DMS79 (cell line): ENCODE measurements at places on chromosomes 1 and 21.

GRCh38 chr1:114033961-114034360 lies 54.7 kb downstream of the OLFML3 start:
- no peak for DNase-seq

GRCh38 chr1:182391028-182391361 lies 595 bp downstream of the GLUL start:
- no peak for DNase-seq

- no peak for DNase-seq
These were observed 51.8 kb downstream of the FBXO2 start for GRCh38 chr1:11602424-11602823.

DNA sequence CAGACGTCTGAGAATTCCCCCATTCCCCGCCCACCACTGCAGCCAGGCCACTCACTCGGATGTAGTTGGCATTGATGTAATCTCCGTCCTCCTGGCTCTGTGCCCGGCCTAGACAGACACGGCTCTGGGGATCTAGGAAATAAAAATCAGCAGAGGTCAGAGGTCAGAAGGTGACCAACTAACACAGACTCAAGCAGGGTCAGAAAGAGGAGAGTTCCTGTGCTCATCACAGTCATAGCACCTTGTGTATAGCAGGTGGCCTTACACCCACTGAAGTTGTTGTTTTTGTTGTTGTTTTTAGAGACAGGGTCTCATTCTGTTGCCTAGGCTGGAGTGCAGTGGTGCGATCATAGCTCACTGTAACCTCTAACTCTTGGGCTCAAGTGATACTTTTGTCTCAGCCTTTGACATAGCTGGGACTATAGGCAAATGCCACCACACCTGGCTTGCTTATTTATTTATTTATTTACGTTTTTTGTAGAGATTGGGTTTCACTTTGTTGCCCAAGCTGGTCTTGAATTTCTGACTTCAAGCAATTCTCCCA lies 4.9 kb downstream of the PTPN7 start:
- DNase-seq: no peak

DNA sequence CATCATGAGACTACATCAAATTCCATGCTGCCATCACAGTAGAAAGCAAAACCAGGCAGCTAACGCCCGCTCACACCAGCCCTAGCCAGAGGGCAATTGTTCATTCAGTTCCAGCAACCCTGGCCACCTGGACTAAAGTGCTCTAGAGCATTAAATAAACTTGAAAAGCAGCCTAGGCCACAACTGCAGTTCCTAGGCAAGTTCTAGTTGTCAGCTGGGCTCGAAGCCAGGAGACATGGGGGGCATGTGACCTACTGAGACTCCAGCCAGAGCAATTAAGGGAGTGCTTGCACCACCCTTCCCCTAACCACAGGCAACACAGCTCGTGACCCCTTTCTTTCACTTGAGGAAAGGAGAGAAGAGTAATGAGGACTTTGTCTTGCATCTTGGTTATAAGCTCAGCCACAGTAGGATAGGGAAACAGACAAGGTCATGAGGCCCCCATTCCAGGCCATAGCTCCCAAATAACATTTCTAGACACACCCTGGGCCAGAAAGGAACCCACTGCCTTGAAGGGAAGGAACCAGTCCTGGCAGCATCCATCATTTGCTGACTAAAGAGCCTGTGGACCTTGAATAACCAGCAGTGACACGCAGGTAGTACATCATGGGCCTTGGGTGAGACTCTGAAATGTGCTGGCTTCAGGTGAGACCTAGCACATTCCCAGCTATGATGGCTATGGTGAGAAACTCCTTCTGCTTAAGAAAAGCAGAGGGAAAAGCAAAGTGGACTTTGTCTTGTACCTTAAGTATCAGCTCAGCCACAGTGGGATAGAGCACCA lies 77.0 kb downstream of the ZZZ3 start:
- peak; percentile 10 for DNase-seq

DNA sequence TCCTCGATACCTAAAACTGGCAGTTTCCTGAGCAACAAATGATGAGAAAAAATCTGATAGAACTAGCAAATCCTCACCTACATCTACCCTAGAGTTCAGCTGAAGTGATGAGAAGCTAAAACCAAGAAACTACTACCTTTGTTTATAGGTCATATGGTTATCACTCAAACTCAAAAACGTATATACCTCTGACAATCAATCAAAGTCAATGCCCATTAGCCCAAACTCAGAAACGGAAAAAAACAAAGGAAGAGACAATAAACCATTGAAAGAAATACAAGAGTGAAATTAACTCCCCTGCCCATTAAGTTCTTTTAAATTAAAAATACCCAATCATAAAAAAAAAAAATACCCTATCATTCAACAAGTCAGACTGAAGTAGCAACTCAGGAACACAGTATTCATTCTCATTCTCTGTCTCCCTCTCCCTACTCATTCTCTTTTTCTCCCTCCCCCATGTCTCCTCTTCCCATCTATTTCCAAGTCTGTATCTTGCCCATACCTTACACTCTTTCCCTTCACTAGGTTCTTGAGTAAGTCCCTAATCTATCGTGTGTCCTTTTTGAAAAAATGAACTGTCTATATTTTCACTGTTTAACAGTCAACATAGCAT lies 6.8 kb downstream of the CDC42BPA start:
- DNase-seq: no peak

DNA sequence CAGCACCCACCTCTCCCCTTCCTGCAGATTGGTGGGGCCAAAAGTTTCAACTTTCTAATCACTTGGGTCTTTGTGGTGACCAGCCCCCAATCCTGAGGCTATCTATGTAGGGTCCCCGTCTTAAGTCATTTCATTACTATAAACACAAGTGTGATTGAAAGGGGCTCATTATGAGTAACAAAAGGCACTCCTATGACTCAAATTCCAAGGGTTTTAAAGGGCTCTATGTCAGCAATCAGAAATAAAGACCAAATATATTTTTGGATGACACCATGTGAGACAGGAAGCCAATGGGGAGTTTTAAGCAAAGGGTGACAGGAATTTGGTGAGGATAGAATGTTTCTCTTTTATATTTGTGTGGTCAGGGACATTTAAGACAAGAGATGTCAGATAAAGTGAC lies 6.2 kb downstream of the ERO1B start:
- no peak for DNase-seq

GRCh38 chr1:211382182-211382713 lies 55.6 kb downstream of the TRAF5 start:
- no peak for DNase-seq

- DNase-seq: no peak
These were observed 144.7 kb downstream of the APP start for GRCh38 chr21:26025536-26026512.

GRCh38 chr1:211091867-211092266 lies 42.1 kb downstream of the KCNH1 start:
- DNase-seq: no peak

DNA sequence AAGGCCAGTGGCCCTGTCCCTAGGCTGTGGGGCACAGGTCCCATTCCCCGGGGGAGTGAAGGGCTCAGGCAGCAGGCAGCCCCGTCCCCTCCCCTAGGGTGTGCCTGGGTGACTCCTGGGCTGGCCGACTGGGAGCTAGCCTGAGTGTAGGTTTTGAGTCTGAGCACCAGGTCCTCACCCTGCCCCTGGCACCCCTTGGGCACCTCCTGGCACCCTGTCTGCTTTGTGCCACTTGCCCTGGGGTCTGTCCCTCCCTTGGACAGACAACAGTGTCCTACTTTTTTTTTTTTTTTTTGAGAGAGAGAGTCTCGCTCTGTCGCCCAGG lies 24.2 kb downstream of the RRP1 start:
- no peak for DNase-seq

GRCh38 chr1:248926401-248927182 lies 20.6 kb downstream of the PGBD2 start:
- no peak for DNase-seq

- DNase-seq: peak; percentile 13
These were observed 27.6 kb downstream of the C1orf216 start for GRCh38 chr1:35691080-35691479.

- no peak for DNase-seq
These were observed 63.0 kb downstream of the RABGAP1L start for GRCh38 chr1:174222166-174222949.

DNA sequence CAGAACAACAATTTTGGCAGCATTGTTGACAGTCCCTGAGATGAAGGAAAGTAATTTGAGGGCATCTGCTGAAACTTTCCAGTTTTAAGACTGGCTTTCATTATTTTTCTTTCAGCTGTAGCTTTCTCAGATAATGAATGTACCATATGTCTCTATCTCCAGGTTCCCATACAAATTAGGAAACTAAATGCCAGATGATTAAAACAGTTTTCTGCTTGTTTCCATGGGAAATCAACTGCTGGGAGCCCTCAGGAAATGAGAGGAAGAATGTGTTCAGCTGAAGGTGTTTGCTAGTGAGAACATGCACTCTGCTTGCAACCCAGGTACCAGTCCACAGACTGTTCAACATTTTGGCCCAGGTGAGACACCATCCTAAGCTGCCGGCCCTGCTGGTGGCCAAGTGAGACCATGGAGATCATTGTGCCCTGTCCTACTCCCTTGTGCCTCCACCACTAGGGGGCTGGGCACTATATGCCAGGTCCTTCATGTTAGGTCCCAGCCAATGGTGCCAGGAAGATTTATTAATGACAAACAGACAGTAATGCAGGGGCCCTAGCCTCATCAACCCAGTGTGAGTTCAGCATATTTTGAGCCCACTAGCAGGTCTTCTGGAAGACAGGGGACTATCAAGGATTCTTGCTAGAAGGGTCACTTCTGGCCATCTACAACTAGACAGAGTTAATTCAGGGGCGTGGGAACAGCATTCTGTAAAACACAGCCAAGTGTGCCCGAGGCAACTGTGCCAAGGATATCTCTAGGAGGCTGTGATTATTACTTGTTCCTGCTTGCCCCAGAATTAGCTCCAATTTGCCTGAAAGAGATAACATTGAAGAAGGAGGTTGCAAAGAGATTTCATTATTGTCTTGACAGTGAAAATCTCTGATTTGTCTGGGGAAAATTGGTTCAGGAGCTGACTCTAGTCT lies 17.0 kb upstream of the LRRC8C start:
- no peak for DNase-seq

DNA sequence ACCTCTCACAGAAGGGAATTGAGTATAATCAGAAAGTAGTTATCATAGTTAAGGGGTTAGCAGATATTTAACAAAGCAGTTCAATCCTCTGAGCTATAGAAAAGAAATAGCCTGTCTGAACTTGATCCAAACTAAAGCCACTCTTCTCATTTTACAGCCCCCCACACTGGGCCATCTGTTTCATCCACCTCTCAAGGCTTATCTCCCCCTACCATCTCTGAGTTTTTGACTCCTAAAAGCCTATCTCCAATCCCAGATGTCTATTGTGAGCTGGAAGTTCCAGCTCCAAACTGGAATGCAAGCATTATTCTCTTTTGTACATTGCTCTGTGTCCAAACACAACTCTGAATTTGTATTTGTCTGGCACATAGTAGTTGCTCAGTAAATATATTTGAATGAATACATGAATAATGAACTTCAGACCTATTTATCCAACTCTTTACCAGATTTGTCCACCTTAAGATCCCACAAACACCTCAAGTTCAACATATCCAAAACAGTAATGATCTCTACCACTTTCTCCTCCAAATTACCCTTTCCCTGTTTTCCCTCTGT lies 98.1 kb downstream of the PLPP3 start:
- no peak for DNase-seq

GRCh38 chr1:183194527-183195141 lies 8.6 kb downstream of the LAMC2 start:
- no peak for DNase-seq

- no peak for DNase-seq
These were observed 33.5 kb downstream of the USP24 start for GRCh38 chr1:55181666-55182065.

DNA sequence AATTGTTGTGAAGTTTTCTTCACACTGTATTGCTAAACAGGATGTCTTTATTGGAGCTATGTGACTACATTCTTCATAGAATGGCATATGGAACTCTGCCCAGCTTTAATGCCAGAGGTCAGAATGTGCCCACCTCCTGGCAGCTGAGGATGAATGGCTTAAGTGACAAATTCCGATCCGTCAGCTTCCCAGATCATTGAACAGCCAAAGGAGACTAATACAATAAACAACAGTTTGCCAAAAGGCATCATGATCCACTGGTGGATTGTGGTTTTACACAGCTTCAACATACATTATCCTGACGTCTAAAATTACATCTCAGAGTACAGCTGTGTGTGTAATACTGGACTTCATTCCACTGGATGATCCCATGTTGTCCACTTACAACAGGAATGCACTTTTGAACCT lies 68.7 kb upstream of the C1orf105 start:
- no peak for DNase-seq

DNA sequence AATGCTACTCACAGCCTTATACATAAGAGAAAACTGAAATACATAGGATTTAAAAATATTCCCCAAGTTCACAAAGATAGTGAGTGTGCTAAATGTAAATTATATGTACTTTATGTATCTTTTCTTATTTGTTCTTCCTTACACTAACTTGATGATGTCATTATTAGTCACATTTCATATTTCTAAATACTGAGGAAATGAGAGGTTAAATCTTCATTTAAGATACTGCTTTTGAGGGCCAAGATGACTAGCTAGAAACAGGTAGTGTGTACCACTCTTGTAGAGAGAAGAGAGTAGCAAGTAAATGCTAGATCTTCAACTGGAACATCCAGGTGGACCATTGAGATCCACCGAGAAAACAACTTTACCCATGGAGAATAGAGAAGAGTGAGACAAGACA lies 29.8 kb downstream of the PYHIN1 start:
- no peak for DNase-seq

DNA sequence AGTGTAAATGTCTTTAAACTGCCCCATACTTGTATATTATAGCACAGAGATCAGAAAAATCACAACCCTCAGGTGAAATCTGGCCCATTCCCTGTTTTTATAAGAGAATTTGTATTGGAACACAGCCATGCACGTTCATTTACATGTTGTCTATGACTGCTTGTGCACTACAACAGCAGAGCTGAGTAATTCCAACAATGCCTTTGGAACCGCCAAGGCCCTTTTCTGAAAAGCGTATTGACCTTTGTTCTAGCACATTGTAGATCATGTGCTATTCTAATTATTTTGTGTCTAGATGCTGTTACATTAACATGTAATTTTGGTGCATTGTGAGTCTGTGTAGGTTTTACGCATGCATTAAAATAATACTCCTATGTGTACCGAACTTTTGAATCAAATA lies 339.6 kb downstream of the CHRM3 start:
- no peak for DNase-seq

- DNase-seq: no peak
These were observed 17.6 kb downstream of the RNF11 start for GRCh38 chr1:51253691-51254090.

- DNase-seq: no peak
These were observed 22.7 kb upstream of the MCOLN3 start for GRCh38 chr1:85070972-85071492.

- peak; percentile 30 for DNase-seq
These were observed 532 bp downstream of the ERO1B start for GRCh38 chr1:236281198-236281653.

GRCh38 chr21:35226968-35227744 lies 178.1 kb upstream of the RUNX1 start:
- peak; percentile 85 for DNase-seq
